ENCODE measurements at places on chromosomes 13 and 19.

GRCh38 chr13:23725922-23726321 lies 155.7 kb downstream of the TNFRSF19 start:
- no peak for DNase-seq

DNA sequence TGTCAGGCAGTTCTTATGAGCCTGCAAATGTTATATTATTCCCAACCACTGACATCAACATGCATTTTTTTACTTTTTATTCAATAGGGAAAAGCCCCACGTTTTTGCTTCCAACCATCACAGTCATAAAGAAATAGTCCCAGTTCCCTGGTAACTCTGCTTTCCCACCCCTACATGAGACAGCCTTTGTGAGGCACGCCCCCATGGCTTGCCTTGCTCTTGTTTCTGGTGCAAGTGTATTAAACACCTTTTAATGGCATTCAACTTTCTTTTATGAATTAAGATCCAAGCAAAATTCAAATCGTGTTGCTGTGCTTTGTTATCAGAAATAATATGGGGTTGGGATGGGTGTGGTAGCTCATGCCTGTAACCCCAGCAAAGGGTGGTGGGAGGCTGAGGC lies 54.2 kb upstream of the ZNF429 start:
- DNase-seq: no peak

DNA sequence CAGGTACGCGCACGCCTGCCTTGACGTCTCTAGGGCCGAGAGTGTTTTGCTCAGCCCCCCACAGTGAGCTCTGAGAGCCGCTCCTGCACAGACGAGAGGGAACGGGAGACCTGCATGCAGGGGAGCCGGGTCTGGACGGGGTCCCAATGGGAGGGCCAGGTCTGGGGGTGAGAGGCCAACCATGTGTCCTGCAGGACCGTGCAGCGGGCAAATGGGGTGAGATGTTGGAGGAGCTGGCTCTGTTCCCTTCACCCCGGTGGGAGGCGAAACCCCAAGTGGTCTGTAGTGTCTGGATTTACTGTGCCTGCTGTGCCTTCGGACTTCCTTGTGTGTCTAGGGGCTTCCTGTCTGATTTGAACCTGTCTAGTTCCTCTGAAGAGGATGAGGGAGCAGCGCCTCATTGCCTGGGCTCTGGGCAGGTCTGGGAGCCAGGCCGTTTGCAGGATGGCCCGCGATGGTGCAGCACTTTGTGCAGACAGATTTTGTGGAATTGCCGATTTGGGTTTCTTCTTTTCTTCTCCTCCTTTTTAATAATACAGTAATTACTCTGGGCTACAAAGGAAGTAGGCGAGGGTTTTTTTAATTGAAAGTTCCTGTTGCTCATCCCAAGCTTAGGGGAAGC lies 2.1 kb downstream of the CSNK1G2 start:
- no peak for DNase-seq

GRCh38 chr13:99614465-99614885 lies 113.2 kb downstream of the TM9SF2 start:
- DNase-seq: no peak

DNA sequence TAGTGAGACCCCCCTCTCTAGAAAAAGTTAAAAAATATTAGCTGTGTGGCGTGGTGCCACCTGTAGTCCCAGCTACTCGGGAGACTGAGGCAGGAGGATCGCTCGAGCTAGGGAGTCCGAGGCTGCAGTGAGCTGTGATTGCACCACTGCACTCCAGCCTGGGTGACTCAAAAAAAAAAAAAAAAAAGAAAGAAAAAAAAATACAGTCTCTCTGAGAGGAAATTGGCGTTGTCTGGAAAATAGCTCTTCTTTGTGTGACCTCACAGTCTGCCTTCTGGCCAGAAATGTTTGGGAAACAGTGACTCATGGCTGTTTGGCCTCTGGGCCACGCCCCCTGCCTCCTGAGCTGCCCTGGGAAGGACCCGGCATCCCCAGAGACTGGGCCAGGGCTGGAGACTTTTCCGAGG lies 10.7 kb downstream of the MARCHF2 start:
- DNase-seq: peak; percentile 3

DNA sequence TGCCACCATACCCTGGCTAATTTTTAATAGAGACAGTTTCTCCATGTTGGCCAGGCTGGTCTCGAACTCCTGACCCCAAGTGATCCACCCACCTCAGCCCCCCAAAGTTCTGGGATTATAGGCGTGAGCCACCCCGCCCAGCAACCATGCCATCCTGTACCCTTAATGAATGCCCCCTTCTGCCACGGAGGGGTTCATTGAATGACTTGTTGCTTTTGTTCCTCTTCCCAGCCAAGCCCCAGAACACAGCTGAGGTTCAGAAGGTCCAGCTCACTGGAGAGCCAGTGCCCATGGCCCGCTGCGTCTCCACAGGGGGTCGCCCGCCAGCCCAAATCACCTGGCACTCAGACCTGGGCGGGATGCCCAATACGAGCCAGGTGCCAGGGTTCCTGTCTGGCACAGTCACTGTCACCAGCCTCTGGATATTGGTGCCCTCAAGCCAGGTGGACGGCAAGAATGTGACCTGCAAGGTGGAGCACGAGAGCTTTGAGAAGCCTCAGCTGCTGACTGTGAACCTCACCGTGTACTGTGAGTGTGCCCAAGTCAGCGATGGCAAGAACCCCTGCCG lies 6.0 kb downstream of the PVR start:
- no peak for DNase-seq

DNA sequence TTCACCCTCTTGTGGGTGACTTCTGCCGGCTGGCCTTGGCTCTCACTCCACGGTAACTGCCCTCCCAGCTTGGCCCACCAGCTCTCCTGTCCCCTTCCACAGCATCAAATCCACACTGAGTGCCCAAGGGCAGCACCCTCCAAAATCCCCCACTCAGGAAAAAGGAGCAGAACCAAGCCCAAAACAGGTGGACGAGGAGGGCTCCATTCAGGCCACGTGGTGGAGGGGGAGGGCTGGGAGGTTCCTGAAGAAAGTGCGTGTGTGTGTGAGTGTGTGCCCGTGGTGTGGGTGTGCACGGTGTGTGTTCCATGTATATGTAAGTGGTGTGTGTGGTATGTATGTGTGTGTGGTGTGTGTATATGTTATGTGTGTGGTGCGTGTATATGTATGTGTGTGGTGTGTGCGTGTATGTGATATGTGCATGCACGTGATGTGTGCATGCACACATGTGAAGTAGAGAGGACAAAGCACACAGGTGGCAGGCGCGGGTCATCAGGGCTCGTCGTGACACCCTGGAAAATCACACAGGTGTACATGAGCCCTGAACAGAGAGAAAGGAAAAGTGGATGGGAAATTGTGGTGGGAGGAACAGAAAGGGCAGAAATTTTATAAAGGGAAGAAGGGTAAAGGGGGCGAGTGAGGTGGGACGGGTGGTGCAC lies 76.9 kb downstream of the COL4A1 start:
- DNase-seq: no peak

- DNase-seq: no peak
Measured at GRCh38 chr13:44352671-44353070, 21.0 kb upstream of the SERP2 start.

GRCh38 chr13:113651511-113652403 lies 6.2 kb downstream of the ATP4B start:
- no peak for DNase-seq

GRCh38 chr13:107203146-107203847 lies 635.4 kb upstream of the ARGLU1 start:
- DNase-seq: no peak

- no peak for DNase-seq
Measured at GRCh38 chr13:42600943-42601342, 27.0 kb downstream of the TNFSF11 start.

DNA sequence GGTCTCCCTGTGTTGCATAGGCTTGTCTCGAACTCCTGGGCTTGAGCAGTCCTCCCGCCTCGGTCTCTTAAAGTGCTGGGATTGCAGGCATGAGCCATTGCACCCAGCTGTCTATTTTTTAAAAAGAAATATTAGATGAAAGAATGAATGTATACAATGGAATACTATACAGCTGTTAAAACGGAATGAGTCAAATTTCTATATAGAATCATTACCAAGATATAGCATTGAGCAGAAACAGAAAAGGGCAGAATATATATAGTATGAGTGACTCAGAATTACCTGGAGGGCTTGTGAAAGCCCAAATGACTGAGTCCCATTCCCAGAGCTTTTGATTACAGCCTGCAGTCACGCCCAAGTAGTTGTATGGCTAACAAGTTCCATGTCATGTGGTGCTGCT lies 4.4 kb downstream of the DACT3 start:
- DNase-seq: no peak

DNA sequence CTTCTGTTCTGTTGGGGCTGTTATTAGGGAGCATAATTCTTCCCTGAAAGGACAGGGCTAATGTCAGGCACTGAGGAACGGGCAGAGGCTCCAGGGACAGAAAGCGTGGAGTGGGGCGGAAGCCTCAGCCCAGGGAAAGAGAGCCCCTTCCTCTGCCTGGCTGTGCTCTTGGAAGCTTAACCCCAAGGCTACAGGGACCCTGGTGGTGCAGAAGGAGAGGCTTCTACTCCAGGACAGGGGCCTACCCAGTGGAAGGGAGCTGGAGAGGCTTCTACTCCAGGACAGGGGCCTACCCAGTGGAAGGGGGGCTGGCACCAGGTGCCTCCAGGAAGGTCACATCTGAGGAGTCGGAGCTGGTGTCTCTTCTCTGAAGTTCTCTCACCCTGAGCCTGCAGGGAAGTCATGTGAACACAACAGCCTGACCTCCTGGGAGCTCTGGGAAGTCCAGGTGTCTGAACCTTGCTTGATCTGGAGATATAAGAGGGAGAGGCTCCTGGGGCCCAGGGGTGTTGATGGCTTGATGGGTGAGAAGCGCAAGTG lies 159.5 kb upstream of the SOX1 start:
- no peak for DNase-seq

GRCh38 chr13:23703246-23703860 lies 133.1 kb downstream of the TNFRSF19 start:
- DNase-seq: no peak

DNA sequence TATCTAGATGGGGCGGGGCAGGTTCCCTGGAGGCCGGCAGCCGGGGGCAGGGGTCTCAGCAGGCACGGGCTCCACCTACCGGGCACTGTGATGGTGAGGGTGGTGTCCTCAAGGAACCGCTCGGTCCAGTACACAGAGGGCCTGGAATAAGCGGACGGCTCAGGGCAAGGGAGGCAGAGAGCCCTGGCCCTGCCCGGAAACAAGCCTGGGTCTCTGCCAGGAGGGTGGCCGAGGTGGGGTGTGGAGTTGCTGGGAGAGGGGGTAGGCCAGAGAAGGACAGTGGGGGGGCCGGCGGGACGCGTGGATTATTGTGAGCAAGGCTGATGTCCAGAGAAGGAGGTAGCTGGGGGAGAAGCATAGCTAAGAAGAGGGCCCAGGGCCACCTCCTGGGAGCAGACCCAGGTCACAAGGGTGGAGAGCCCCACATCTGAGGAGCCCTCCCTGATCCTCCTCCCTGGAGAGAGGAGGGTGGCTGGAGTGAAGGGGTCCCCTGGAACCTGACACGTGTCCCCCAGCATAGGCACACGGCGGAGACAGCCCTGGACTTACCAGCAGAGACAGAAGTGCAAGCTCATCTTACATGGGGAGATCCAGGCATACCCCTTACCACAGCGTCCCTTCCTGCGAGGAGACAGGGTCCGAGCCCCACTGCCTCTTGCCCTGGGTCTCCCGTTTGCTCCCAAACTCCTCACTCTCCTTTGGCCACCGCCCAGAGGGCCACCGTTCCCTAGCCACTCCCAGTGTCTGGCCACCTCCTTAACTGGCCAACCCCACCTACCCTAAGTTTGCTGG lies 29.0 kb upstream of the MIER2 start:
- no peak for DNase-seq
